ENCODE measurements at places on chromosomes 3 and 15.

GRCh38 chr15:74769463-74770025, 12.3 kb upstream of the CSK start:
- no peak for DNase-seq

DNA sequence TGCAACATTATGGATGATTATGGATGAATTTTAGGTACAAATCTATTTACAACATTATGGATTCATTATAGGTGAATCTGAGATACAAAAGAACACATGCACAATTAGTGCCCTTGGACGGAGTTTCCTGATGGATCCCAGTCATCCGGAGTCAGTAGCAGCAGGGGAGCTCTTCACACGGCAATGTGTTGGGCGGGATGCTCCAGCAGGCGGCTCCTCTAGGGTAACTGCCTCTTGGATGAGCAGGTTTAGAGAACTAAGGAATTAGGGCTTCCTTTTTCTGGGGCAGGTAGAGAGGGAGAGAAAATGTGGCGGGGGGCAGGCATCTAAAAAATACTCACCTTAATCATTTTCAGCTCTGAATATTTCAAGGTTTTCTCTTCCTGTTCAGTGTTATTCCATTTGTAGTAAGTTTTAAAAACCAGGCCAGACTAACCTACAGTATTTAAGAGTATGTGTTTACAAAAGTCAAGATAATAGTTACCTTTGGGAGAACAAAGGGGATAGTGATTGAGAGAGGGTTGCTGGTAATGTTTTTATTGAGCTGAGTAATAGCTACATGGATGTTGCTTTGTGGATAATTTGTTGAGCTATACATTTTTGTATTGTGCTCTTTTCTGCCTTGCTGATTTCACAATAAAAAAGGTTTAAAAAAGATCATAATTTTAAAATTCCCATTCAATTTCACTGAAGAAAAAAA, 27.4 kb upstream of the GOLM2 start:
- DNase-seq, result no peak

GRCh38 chr15:81329446-81329845, 5.5 kb upstream of the STARD5 start:
- DNase-seq, result no peak

- DNase-seq, result no peak
Measured at GRCh38 chr3:15601046-15601398, 347 bp downstream of the HACL1 start.

GRCh38 chr3:161274691-161275298, 53.7 kb downstream of the NMD3 start:
- peak; percentile 25 for DNase-seq

DNA sequence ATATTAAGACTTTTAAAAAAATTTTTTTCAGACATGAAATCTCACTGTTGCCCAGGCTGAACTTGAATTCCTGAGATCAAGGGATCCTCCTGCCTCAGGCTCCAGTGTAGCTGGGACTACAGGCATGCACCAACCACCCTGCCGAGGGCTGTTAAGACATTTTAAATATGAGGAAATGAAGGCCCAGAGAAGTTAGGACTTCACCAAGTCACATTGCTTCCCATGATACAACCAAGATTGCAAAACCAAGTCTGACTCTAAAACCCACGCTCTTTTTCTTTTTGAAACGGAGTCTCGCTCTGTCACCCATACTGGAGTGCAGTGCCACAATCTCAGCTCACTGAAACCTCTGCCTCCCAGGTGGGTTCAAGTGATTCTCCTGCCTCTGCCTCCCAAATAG, 28.0 kb downstream of the PTPN9 start:
- DNase-seq, result no peak

GRCh38 chr15:63294359-63294758, 17.0 kb downstream of the APH1B start:
- DNase-seq, result no peak

DNA sequence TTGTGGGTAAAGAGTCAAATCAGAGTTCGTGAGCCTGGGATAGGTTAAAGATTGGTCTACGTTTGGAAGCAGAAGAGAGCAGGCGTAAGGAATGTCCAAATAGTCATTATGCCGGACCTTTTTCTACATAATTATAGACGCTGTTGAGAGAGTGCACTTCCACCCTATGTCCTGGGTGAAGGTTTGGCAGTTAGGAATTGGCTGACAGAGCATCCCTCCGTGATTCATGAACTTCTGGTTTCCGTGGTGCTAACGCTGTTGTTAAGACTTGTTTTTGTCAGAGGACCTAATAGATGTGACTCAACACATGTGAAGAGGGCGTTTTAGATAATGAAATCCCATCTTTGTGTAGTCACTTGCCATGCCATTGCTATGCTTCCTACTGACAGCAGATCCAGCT, 1.1 kb downstream of the EAF1 start:
- DNase-seq, result peak; percentile 9

DNA sequence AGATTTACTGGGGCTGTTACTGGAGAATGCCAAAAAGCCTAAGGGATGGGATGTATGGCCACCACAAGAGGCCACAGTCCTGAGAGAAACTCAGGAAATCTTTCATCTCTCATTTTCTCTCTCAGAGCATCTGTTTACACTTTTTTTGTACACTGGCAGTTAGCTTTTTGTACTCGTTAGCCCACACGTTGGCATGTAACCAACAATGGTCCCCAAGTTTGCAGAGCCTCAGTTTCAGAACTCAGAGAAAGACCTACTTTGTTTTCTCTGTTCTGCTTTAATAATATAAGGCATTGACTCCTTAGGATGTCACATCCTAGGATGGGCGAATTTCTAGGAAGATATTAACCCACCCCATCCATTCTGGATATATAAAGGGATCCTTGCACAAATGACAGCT, 183.5 kb downstream of the SUCNR1 start:
- no peak for DNase-seq

- no peak for DNase-seq
Measured at GRCh38 chr3:119297169-119297568, 3.0 kb downstream of the ARHGAP31 start.

- peak; percentile 26 for DNase-seq
Measured at GRCh38 chr15:69857686-69858391, 239.9 kb downstream of the TLE3 start.

- no peak for DNase-seq
Measured at GRCh38 chr15:74631408-74631807, 15.8 kb downstream of the CLK3 start.

- DNase-seq, result no peak
Measured at GRCh38 chr3:99895131-99895696, 77.6 kb downstream of the CMSS1 start.

GRCh38 chr3:16547561-16548357, 34.3 kb upstream of the RFTN1 start:
- DNase-seq, result no peak

GRCh38 chr3:72341920-72342319, 506.3 kb downstream of the SHQ1 start:
- no peak for DNase-seq

DNA sequence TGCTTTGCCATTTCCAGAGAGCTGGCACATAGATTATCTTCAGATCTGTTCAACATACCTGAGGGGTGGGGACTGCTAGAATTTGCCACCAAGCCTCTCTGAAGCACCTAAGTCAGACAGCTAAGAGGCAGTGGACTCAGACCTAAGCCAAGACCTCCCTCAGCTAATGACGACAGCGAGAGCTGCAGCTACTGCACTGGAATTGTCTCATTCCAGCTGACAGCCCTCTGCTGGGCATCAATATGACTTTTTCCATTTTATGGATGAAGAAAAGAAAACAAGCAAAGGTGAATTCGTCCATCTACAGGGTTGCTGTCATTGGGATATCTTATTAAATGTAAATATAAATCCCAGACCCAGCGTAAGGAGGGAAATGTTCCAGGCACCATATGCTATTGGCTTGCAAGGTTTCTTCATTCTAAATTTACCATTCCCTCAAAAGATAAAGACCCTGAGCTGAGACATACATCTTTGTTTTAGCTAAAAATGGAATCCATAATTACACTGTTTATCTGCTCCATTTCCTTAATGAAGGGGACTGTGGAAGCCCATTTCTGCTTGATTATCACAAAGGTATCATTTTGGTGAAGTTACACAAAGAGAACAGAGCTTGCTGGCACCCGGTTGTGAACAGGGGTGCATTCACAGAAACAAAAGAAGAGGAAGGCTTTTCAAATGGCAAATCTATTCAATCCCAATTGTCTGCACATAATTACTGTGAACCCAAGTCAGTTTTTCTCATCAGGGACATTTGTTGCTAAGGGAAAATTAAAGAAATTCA, 85.5 kb upstream of the LRTM1 start:
- no peak for DNase-seq

GRCh38 chr3:127717357-127718244, 44.8 kb downstream of the ABTB1 start:
- DNase-seq, result no peak

DNA sequence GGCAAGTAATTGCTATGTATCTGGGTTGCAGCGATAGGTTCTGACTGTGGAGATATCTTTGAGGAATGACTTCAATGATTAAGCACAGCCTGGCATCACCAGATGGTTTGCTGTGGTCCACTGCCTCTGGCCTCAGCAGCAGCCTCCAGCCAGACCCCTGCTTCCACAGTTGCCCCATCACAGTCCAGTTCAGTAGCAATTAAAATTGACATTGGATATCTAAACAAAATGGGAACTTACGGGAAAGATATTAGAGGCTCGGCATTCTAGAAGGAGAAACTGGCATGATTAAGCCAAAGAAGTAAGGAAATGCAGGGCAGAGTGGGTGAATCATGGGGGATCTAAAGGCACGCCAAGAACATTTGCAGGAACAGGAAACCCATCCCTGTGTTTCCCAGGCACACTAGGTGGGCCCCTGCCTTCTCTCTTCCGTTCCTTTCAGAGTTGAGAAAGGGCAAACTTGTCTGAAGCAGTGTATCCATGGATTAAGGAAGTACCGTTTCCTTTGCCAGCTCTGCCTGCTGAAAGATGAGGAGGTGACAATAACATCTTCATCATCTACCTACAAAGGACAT, 36.3 kb upstream of the SH3BP5 start:
- DNase-seq, result no peak

GRCh38 chr3:122936335-122936734, 91.2 kb downstream of the SEMA5B start:
- no peak for DNase-seq

- DNase-seq, result no peak
Measured at GRCh38 chr3:155110022-155110421, 29.9 kb downstream of the MME start.

- no peak for DNase-seq
Measured at GRCh38 chr3:122406198-122406597, 9.7 kb downstream of the WDR5B start.

DNA sequence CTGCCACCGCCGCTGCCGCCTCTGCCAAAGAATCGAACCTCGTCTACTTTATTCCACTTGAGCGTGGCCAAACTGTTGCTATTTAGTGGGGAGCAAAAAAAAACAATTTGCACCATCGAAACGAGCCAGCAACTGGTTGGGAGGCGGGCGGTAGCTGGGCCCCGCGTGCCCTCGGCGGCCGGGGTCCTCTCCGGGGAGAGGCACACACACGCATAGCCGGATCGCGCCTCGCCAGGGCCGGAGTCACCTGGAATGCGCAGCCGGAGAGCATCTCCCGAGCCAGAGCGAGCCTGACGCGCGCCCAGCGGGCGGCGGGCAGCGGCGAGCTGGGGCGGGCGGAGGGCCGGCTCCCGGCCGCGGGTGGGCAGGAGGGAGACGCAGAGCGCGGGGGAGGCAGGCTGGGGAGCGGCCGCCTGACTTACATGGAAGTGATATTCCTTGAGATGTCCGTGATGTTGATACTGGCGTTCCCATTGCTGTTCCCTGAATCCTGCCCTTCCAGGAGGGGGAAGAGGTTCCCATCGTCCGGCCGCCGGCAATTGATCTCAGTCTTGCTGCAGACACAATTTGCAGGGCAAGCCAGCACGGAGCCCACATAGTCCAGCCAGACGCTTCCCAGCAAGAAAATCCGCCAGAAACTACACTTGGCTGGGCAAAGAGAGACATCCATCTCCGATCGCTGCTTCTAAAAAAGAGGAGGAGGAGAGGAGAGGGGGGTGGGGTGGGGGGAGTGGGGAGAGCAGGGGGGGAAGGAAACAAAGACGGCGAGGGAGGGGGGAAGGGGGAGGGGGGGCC, 858 bp downstream of the NTRK3 start:
- DNase-seq, result no peak

DNA sequence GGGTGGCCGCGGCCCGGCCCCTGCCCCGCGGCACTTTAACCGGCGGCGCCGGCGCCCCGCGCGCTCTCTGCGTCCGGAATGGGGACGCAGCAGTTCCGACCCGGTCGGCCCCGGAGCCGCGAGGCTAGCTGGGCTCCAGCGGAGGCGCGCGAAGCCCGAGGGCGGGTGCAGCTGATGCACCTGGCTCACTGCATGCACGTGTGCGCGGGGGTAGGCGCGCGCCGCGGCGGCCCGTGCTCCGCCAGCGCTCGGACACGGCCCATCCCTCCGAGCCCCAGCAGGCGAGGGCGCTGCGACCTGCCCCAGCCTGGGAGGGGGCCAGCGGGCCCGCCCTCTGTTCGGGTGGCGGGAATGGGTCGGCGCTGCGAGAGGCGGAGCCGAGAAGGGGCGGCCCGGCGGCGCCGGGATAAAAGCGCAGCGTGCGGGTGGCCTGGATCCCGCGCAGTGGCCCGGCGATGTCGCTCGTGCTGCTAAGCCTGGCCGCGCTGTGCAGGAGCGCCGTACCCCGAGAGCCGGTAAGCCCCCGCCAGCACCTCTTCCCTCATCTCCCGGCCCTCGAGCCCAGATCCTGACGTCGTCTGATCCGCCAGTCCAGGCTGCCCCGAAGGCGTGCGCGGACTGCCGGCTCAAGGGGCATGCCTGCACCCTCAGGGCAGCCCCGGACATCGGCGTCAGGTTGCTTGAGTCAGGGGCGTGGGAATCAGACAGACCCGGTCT, at the start of the genes CHDH and IL17RB:
Gene CHDH (minus strand): TSS at position 286 of the 717 bp plus-strand sequence. CDS start 22,411 bp downstream, outside the sequence.
Gene IL17RB (plus strand): TSS at position 435 of the 717 bp plus-strand sequence. CDS start 21 bp downstream, at position 456.
- DNase-seq, result no peak

GRCh38 chr15:51390966-51391422, 49.5 kb downstream of the GLDN start:
- no peak for DNase-seq

DNA sequence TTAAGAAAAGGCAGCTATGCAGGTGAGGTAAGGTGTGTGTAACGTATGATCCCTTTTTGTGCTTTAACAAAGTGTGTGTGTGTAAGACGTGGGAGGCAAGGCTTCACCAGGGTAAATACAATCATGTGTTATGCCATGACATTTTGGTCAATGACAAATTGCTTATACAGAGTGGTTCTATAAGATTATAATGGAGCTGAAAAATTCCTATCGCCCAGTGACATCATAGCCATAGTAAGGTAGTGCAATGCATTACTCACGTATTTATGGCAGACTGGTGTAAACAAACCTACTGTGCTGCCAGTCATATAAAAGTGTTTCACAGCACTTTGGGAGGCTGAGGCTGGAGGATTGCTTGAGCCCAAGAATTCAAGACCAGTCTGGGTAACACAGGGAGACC, 60.2 kb upstream of the LCTL start:
- DNase-seq, result no peak

GRCh38 chr3:179045719-179046402, 25.7 kb downstream of the ZMAT3 start:
- no peak for DNase-seq

DNA sequence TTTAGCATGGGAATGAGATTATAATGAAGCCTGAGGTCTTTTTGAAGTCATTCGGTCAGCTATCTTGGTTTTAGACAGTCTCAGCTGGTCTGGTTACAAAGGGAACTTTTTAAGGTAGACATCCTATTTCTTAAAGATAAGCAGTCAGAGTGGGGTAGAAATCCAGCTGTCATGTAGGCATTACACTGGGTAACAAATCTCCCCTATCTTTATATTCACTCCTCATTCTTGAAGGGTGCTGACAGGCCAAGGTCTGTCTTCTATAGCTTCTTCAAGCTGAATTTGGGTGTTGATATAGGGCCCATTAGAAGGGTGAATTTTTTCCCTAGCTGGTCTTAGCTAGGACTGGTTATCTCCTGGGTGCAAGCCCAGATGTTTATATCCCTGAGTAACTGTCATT, 21.2 kb upstream of the NDN start:
- DNase-seq, result no peak

GRCh38 chr15:87538327-87538834, 718.2 kb downstream of the NTRK3 start:
- DNase-seq, result no peak

Measured in thymus (tissue), 14 donors.